Spleen (tissue), 13 donors: ENCODE measurements at places on chromosomes 6 and 20. TPM values are rescaled to one million over a fixed set of nuclear protein-coding genes. Genes with fewer than 3 reads are reported as not detected.

- DNase-seq, result no peak
Measured at GRCh38 chr6:166005944-166006899, 161.4 kb downstream of the TBXT start.

GRCh38 chr6:90087106-90087833, 193.0 kb downstream of the GJA10 start:
- no peak for DNase-seq

Gene FAM162B
- total RNA-seq, result not detected

GRCh38 chr6:73566954-73567591, 46.2 kb upstream of the EEF1A1 start:
- no peak for DNase-seq

DNA sequence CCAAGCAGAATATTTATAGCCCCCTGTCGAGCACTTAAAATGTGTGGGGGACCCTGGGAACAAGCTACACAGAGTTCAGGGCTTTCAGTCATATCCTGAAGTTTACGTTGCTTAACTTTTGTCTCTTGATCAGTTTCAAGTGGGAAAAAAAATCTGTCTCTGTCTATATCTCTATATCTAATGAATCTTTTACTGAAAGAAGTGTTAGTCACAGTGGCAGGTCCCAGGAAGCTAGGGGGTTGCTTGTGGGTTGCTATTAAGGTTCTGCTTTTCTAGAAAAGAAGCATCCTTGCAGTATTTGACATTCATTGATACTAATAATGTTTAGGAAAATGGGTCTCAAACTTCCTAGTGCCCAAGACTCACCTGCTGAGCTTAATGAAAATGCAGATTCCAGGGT, 76.7 kb upstream of the CLDN20 start:
- no peak for DNase-seq

Gene HLA-DQB1
- 151 TPM for total RNA-seq

GRCh38 chr20:50318710-50319109, 128.1 kb downstream of the CEBPB start:
- DNase-seq, result peak; percentile 20

GRCh38 chr6:2938004-2938631, 33.2 kb downstream of the SERPINB6 start:
- DNase-seq, result peak; percentile 68

DNA sequence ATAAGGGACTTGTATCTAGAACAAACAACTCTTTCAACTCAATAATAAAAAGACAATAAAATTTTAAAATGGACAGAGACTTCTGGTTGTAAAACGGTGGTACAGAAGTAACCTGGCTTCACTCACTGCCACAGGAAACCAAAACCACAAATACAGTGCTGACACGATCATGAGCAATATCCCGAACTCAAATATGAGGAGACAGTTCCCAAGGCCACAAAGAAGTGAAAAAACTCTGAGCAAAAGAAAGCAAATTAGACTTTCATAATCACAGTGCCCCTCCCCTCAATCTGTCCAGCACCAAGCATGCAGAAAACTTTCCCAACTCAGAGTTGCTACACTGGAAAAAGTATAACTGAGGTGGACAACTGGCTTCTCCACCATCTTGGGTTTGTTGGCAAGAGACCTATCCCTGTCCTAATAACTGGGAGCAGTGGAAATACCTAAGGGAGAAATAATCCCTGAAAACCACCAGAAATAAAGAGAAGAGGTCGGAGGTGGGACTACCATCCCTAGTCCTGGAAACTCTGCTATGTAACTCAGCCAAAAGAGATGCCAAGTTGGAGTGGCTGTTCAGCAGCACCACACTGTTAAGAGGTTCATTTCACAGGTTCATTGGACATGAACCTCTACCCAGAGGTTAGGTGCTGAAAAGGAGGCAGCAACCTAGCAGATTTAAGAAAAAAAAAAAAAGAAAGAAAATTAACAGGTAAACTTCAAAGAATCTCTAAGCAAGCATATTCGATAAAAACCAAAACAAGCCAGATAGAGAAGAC, 55.5 kb downstream of the REV3L start:
- DNase-seq, result no peak

- DNase-seq, result no peak
Measured at GRCh38 chr20:5845681-5846615, 95.7 kb downstream of the SHLD1 start.

Gene KCNK15
- 0.26 TPM for total RNA-seq

DNA sequence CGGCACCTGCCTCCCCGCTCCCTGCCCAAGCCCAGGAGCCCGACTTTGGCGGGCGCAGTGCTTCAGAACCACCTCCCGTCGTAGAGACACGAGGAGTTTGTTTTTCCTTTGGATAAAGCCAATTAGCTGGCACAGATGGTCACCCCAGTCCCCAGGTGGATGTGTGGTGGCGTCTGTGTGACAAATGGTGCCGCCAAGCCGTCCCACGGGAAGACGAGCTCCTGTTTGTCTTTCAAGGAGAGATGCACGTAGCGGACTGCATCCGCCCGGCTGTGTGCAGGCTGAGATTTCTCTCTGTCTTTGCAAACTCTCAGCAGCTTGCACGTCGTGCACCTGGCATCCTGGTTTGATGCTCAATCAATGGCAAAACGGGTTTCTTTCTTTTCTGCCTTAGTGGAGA, 16.1 kb upstream of the MRGBP start:
- DNase-seq, result no peak

Gene HMGCLL1
- not detected for total RNA-seq

DNA sequence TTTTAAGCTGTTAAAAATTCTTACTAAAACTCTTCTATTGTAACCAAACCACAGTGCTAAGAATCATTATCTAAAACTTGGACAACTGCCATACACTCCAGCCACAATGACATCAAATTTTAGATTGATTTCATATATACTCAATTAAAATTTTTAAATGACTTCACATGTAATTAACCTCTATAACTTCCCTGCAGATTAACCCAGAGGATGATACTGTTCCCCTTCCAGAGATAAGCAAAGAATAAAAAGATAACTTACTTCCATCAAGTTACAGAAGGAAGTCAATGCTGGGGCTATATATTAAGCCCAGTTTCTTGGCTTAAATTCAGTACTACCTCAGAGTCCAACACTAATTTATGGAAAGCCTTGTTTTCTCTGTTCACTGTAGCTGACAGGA, 71.3 kb downstream of the ARHGAP18 start:
- DNase-seq, result no peak

DNA sequence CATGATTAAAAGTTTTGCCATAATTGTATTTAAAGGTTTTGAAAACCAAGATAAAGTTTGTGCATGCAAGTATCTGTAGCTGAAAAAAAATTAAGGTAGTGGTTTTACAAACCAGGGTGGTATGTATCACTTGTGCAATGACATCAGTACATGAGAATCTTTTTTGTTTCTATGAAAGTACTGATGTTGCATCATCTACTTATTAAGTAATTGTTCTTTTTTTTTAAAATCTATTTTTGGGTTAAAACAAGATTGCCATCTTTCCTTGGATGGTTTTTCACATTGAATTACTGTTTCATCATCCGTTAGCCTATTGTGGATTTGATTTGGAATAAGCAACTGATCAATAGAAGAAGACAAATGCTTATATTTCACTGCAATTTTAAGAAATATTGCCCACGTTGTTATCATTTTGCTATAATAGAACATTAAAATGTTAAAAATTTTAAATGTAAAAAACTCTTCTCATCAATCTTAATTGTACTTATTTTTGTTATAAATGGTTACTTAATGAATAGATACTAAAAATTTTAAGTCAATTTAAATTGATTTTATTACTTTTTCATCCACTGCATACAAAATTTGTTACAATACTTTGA, 39.8 kb upstream of the TAGAP start:
- DNase-seq, result no peak

Gene MUC22
- total RNA-seq, result not detected

Gene CST7
- 60.3 TPM for total RNA-seq

DNA sequence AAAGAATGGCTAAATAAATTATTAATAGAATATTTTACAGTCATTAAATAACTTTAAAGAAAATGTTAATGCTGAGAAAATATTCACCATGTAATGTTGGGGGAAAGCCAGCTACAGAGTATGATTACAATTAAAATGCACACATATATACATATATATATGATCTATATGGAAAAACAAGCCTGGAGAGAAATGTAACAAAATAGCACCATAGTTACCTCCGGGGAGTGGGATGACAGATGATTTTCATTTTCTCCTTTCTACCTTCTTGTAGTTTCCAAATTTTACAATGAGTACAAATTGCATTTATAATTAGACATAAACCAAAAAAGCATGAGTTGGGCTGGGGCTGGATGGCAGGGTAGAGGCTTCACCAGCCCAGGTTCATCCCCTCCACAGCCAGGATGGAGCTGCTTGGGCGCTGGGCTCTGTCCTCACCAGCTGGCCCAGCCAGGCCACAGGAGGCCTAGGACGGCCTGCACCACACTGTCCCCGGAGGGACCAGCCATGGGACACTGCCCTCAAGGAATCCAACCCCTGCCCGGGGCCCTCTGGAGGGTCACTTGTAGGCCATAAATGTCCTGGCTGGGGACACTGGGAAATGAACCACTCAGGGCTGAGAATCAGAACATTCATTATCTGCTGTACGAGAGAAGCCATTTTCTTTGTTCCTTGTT, 10.3 kb downstream of the C20orf203 start:
- no peak for DNase-seq

DNA sequence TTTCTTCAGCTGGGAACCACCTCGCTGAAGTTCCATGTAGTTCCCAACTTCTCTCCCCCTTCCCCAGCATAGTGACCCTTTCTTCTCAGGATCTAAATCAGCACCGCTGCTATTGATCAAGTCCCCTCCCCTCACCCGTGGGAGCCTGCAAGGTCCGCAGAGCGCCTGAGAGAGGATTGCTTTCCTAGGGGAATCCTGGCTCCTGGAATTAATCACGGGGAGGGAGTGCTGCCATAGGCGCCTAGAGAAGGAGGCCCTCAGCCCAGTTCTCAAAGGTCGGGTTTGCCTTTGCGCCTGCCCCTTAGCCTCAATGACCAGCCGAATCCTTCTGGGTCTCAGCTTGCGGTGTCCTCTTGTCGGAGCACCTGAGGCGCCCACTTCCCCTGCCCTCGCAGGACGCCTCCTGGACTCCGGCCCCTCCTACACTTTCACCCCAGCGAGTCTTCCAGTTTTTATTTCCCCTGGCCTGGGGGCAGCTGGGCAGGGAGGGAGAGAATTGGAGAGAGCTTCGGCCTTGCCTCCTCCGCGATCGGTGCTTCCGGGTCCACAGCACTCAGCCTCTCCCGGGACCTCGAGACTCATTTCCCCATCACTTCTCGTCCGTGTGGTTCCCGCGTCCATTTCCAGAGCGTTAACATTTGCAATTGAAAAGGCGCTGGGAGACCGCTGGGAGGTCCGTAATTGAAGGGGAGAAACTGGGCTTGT, 3.1 kb upstream of the NKX2-2 start:
- no peak for DNase-seq

- DNase-seq, result no peak
Measured at GRCh38 chr6:144443157-144443556, 158.0 kb downstream of the UTRN start.

Gene HLA-DQA2
- total RNA-seq, result 84.9 TPM

- DNase-seq, result no peak
Measured at GRCh38 chr20:16020971-16021370, 552.3 kb downstream of the KIF16B start.

DNA sequence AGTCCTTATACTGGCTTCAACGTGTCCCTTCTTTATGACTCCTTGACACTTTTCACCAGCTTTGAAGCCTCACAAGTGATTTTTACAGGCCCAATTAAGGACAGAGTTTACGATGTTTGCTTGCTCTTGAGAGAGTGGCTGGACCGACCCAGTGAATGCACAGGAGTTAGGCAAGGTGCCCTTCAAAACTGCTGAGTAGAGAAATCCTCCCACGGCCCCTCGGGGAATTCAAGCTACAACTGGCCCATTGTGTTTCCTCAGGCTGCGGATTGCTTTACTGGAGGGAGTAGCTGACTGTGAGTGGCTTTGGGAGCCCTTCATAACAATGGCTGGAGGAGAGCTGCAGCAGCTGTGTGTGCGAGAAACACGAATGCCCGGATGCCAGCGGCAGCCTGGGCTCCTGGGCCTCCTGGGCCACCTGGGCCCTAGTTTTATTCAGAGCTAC, 50.0 kb downstream of the SGK1 start:
- no peak for DNase-seq

GRCh38 chr6:149544646-149545257, 1.1 kb downstream of the PPIL4 start:
- no peak for DNase-seq

GRCh38 chr6:34768148-34768547, 10.8 kb downstream of the SNRPC start:
- DNase-seq, result no peak

Gene NTSR1
- total RNA-seq, result 0.52 TPM

DNA sequence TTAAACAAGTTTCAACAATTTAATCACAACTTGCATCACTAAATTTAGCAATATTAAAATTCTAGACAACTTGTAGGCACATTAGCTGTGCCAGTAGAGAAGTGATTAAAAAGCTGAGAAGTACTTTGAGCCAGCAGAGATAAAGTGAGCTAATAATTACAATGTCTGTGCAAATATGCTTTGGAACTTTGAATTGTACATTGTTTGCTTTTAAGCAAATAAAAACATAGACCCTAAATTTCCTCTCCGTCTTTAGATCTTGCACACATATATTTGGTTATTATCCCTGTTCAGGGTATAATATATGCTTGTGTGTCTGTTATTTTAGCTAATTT, 44.2 kb upstream of the DEFB112 start:
- no peak for DNase-seq

GRCh38 chr6:43942616-43943015, 172.6 kb downstream of the VEGFA start:
- no peak for DNase-seq

Gene KCNS1
- not detected for total RNA-seq

DNA sequence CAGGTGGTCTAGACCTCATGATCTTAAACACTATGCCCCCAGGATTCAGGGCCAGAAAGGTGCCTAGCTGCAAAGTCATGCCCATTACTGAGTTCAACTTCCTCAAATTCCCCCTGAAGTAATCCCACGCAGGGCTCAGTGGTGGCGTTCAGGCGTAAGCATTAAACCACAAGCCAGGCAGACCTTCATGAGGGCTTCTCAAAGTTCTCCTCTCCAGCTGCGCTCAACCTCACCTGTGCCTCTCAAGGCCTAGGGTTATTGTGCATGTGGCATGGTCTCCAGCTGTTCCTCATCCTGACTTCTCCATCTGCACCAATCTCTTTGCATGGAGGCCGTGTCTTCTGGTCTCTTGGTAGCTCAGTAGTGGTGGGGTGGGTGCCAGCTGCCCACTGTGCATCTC, 113.6 kb downstream of the TSHZ2 start:
- DNase-seq, result no peak

GRCh38 chr6:83371423-83371822, 59.4 kb downstream of the ME1 start:
- no peak for DNase-seq

DNA sequence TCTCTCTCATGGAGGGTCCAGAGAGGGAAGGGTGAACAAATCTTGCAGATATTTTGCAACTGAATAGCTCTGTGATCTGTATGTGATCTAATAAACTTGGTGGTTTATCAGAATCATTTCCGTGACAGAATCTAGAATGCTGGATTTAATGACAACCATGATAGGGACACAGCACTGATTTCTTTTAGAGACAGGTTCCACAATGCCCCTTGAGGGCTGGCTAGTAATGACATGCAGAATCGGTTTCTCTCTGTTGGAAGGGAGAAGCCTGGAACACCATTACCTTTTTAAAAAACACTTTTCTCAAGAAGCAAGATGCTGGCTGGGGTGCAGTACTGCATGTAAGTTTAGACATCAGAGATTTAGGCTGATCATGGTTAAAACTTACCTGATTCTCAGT, 313.4 kb downstream of the CDH26 start:
- DNase-seq, result no peak
